ENCODE measurements at places on chromosomes 3 and 15.
A peak's percentile ranks its signal among the peaks of the same experiment; 100 is the strongest.

- DNase-seq = no peak
These were observed 23.1 kb downstream of the C3orf52 start for GRCh38 chr3:112109322-112109721.

DNA sequence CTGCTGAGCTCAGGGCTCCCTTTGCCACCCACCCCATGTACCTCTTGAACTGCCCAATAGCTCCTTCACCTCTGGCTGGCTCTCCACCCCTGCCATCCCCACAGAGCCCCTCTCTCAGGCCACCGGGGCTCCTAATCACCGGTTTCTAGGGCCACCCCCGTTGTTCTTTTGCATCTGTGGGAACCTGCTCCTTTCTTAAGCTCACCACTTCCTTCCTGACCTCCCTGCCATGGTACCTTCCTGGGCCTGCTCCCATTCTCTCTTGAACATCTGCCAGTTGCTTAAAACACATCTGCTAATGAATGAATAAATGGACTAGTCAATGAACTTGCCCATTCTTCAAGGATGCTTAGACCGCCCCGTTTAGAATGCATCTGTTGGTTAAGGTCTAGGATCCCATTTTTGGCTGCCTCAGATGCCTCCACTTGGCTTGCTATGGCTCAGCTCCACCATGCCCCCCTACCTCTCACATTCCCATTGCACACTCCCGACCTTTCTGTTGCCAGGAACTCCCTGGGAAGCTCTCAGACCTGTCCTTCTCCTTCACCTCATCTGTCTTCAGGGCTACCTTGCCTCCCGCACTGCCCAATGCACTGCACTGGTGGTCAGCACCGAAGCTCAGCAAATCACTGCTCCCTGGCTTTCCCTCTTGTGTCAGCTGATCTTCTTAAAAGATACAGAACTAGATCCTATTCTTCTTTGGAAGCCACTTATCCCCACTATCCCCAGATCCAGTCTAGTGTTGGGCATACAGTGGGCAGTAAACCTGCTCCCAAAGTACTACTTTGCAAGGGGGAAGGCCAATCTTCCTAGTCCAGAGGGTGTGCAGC lies 9.1 kb downstream of the AMOTL2 start:
- DNase-seq = no peak

DNA sequence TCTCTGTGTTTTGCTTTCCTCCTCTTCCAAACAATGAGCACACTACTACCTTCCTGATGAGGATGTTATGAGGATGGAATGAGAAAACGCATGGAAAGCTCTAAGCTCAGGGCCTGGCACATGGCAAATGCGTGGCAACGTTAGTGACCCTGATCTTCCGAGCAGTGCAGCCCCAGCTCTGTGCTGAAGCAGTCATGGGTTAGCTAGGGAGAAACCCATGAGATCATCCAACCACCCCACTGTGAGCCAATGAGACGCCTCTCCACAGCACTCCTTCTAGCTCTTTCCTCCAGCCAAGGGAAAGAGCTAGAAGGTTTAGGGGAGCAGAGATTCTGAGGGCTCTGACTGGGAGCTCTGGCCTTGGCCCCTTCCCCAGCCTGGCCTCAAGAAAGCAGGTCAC lies 4.5 kb downstream of the CPN2 start:
- no peak for DNase-seq

DNA sequence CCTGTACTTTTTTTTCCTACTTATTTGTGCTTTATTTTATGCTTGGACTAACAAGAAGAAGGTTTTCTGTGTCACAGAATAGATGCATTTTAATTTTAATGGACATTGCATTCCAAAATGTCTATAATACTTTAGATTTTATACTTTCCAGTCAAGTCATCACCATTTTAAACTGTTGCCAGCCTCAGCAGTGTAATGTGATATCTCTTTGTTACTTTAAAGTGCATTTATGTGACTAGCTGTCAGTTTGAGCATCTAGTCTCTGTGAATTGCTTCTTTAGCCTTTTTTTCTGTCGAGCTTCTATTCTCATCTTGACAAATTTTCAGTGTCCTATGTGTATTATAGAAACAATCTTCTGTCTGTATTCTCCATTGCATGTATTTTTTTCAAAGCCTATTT lies 511.4 kb upstream of the CBLB start:
- no peak for DNase-seq

GRCh38 chr3:58434511-58434910 lies 879 bp upstream of the PDHB start:
- no peak for DNase-seq

GRCh38 chr15:64224511-64224910 lies 61.7 kb upstream of the PPIB start:
- no peak for DNase-seq

GRCh38 chr15:95684126-95684525 lies 646.4 kb upstream of the NR2F2 start:
- DNase-seq = no peak

DNA sequence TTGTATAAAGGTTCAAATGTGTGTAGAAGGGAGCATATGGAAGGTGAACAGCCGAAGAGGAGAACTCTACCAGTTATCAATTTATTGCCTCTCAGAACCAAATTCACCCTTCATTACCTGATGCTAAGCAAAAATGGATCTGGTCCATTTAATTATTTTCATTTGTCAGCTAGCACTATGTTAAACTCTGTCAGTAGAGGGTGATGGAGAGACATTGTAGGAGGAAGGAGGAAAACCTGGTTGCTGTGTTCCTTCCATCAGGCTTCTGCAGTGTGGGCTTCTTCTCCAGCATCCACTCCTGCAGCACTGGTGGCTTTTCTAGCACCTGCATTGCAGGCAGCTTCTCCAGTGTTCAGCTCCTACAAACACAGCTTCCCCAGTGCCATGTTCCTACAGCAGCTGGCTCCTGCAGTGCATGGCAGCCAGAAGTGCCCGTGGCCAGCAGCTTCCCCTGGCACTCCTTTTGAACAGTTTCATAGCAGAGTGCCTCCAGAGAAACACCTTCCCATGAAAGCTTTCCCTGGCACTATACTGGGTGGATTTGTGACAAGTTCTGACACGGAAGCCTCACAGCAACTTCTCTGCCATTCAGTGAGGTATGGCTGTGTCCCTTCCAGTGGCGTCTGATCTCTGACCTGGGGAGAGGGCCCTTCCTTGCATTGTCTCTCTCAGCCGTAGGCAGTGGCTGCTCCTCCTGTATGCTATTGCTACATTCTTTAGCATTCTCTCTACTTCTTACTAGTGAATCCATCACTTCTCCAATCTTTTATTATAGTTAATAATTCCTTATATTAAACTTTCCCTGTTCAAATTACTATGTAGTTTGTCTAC lies 14.6 kb upstream of the IL17RD start:
- DNase-seq = no peak

DNA sequence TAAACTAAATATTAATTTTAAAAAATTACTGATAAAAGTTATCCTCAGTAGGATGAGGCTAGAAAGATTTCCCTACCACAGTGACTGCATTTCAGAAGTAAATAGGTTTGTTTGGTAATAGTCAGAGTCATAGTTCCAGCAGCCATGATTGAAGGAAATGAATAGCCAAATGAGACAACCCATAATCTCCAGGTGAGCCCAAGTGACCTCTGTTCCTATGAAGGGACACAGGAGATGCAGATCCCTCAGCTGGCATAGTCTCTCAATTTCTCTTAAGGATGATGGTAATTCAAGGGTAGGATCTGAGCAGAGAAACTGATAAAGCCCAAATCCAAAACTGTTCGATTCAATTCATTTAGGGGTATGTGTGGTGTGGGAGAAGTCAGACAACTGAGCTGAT lies 461.8 kb downstream of the RAP2B start:
- DNase-seq = no peak

GRCh38 chr3:186920301-186920700 lies 10.0 kb upstream of the ST6GAL1 start:
- DNase-seq = no peak

- DNase-seq = no peak
These were observed 34.5 kb upstream of the IQCF6 start for GRCh38 chr3:51813539-51813938.

DNA sequence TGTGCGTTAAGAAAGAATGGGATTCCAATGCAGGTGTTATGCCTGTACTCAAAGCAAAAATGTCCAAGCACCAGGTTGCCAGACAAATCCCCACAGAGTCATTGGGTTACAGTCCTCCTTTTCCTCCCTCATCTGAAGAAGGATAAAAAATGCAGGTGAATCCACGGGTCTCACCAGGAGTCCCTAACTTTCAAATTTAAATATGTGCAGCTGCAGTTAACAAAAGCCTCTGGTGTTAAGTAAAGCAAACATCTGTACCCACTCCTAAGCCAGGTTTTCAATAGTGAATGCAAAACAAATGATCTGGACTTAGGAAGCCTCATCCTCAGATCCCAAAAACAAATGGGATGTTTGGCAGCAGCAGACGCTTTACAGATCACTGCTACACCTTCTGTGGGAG lies 70.4 kb upstream of the SETMAR start:
- no peak for DNase-seq

DNA sequence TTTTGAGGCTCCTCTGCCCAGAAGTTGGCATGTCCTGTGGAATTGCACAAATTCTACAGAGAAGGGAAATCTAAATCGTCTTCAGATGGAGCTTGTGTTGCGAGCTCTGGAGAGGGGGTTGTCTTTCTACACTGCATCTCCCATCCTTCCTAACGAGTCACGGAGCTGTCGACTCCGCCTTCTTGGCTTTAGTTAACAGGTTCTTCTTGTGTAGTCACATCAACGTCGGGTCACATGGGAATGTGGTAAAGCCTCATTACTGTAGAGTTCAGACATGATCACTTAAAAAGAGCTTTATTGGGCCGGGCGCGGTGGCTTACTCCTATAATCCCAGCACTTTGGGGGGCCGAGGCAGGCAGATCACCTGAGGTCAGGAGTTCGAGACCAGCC lies 60.0 kb downstream of the DNASE1L3 start:
- DNase-seq = no peak

GRCh38 chr3:119311081-119311925 lies 17.1 kb downstream of the ARHGAP31 start:
- DNase-seq = no peak

- DNase-seq = no peak
These were observed 51.0 kb downstream of the NFKBIZ start for GRCh38 chr3:101900316-101900715.

GRCh38 chr3:197256836-197257444 lies 41.5 kb downstream of the DLG1 start:
- peak; percentile 27 for DNase-seq

GRCh38 chr15:56174649-56175048 lies 69.0 kb downstream of the RFX7 start:
- no peak for DNase-seq

DNA sequence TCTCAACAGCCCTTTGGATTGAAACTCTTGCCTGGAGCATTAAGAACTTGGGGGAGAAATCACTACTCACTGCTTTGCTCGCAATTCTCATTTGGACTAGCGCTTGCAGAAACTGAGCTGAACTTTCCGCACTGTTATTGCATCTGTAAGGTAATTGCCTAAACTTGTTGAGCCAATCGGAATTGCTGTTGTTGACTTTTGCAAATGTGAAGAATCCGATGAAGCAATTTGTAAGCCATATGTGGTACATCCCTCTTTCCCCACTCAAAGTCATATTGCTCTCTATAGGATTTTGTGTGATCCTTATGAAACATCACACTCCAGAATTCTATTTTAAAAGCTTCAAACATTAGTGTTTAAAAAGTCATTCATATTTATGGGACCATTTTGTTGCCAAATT lies 191.7 kb upstream of the GBE1 start:
- DNase-seq = no peak

- DNase-seq = peak; percentile 92
These were observed 16.5 kb upstream of the CYP11A1 start for GRCh38 chr15:74383695-74384565.

DNA sequence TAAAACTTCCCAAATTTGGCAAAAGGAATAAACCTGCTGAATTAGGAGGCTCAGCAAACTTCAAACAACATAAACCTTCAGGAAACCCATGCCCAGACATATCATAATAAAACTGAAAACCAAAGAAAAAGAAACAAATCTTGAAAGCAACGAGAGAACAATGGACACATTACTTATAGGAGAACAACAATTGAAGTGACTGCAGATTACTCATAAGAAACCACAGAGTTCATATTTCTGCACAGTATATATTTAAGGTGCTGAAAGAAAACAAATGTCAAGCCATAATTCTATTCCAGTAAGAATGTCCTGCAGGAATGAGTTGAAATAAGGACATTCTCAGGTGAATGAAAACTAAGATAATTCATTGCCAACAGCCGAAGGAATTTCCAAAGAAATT lies 80.8 kb upstream of the PROK2 start:
- no peak for DNase-seq

- peak; percentile 6 for DNase-seq
These were observed 476.7 kb upstream of the CBLB start for GRCh38 chr3:106345353-106346027.

DNA sequence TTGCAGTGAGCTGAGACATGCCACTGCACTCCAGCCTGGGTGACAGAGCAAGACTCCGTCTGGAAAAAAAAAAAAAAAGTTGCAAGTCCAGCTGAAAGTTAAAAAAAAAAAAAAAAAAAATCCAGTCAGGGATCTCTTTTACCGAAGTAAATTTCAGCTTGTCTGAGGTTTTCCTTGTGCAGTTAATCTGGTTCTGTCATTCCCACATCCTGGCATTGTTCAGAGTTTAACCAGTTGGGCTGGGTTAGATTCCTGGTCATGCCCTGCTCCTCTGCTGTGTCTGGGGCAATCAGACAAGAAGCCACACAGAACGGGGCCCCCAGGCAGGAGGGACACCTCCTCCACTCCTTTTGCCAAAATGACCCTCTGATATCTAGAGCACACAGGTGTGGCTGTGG lies 84.1 kb upstream of the KLHL25 start:
- DNase-seq = no peak

- DNase-seq = no peak
These were observed 482.5 kb upstream of the TBL1XR1 start for GRCh38 chr3:177679568-177680471.

DNA sequence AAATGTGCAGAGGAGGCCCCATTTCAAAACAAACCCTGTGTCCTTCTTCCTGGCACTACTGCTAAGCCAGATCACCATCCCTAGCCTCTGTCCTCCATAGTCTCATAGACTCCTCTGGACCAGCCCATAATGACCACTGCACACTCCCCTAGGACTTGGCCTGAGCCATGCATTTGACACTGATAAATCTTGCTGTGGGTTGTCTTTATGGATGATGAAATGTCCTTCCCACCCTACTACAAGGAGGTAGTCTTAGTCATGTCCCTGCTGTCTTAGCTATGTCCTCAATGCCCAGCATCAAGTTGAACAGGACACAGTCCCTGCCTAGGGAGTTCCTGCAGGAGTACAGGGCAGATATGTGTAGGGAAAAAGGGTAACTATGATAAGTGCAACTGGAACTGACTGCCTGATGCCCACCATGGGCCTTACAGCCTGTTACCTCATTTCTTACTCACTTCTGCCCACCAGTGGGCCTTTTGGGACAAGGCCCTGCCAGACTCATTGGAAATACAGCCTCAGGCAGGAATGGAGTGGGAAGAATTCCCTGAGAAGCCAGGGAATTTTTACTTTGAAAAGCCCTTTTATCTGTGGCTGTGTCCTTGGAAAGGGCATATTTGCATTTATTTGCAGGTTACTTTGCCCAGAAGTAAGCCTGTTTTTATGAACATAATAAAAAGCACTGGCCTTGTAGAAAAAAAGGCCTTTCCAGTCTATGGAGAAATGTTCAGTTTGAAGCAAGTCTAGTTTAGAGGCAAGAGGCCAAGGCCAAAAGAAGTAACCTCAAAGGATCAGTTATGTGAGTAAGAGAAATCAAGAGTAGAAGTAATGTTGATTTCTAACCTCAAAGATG lies 199.6 kb upstream of the EIF1B start:
- no peak for DNase-seq

Measured in Calu3 (cell line).